SK-N-SH (cell line): ENCODE measurements at places on chromosomes 3 and 15.
A peak's percentile ranks its signal among the peaks of the same experiment; 100 is the strongest.

- peak; percentile 10 for DNase-seq
Observed at GRCh38 chr15:67307889-67308597, 53.5 kb downstream of the IQCH start.

DNA sequence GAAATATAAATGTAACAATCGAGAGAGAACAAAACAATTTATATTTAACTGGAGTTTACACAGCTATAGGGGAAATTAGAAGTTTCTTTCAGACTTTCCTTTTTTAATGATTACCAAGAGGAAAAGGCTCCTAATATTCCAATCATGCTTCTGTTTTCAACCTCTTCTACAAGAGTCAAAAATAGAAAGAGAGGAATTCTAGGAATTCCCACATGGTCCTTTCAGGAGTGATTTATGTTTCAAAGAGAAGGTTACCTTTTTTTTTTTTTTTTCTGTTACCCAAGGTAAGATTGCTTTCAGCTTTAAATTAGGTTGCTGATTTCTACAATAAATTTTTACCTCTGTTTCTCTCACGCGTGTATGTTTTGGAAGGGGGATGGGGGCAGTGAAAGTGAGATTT lies 355.3 kb upstream of the DCBLD2 start:
- DNase-seq: no peak

DNA sequence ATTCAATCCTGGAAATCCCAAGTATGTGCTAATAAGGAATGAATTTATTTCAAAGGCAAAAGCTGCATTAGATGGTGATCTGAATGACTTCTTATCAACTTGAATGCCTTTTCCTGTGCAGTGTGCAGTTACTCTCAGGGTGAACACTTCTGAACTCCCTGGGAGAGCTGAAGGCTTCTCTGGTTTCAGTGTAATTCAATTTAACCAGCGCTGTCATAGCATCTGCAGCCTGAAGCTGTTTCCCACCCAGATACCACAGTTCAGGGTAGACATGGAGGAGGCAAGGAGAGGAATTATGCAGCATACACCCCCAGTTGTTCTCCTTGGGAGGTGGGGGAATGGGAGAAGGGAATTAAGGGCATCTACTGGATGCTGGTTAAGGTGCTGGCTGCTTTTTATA lies 49.1 kb upstream of the PRR23C start:
- DNase-seq: no peak

DNA sequence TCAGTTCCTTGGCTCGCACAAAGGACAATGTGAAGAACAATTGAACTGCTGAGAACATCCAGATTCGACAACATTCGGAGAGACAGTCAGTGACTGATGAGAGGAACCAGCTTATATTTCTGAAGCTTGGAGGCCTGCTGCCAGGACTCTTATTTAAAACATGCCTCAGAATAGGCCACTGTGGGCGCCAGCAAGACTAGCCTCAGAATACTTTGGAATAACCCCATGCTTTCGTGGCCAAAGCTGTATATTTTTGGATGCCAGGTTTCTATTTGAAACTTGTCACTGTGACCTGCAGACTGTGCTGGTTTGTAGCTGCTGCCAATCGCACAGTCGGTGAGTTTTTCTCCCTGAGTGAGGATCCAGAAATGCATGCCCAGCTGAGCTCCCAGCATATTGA lies 129.9 kb upstream of the UBE3A start:
- DNase-seq: no peak

- DNase-seq: peak; percentile 58
Observed at GRCh38 chr3:194838236-194838635, 152.6 kb downstream of the FAM43A start.

DNA sequence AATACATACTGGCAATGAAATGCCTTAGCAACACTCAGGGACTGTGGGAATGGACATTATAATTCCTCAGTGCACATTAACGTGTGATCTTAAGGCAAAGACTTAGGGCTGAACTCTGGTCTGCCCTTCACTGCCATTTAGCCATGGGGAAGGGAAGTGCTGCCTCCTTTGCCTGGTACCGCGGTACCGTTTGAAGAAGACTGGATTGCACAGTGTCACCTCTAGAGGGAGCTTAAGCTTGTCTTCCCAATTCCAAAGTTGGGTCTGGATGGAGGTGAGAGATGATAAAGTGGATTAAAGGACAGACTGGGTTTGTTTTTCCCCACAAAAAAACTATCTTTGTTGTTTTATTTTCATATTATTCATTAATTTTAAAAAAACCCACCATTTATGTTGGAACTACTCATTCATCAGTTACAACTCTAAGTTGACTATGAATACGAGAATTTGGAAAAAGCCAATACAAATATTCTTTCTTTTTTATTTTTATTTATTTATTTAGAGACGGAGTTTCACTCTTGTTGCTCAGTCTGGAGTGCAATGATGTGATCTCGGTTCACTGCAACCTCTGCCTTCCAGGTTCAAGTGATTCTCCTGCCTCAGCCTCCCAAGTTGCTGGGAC lies 60.0 kb upstream of the SYN2 start:
- peak; percentile 27 for DNase-seq

GRCh38 chr15:75338661-75339240 lies 2.9 kb downstream of the COMMD4 start:
- no peak for DNase-seq

GRCh38 chr3:184011937-184012889 lies 5.5 kb downstream of the ABCC5 start:
- no peak for DNase-seq

- peak; percentile 36 for DNase-seq
Observed at GRCh38 chr3:35635407-35635806, 3.9 kb upstream of the ARPP21 start.

DNA sequence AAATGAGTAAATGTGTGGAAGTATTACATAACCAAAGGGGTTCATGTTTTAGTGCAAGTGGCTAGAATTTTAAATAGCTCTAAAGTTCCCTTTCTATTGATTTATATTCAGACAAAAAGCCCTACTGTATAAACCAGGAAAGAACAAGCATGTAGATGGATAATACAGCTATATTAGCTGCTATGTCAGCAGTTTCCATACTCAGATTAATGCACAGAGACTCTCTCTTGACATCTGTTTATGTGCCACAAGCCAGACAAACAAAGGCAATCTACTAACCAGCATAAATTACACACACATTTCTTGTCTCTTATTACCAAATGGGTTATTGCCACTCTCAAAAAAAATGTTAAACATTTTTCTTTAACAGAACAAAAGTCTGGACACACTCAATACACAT lies 760.1 kb upstream of the NECTIN3 start:
- no peak for DNase-seq

GRCh38 chr3:17360991-17361390 lies 381.4 kb downstream of the TBC1D5 start:
- DNase-seq: no peak

DNA sequence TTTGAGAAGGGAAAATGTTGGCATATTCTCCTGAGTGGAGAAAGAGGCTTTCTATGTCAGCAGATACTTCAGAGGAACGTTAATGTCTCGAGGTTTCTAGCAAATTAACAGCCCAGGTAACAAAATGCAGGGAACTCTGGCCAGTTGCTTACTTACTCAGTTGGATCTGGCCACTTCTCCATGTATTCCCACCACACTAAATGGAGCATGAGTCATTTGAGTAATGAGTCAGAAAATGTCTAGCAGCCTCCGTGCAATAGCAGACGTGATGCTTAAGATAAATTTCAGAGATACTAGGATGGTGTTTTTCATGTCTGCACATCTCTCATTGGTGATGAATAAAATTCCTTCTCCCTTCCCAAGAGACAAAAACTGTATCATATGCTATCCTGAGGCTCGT lies 671.5 kb downstream of the FHIT start:
- DNase-seq: peak; percentile 3

DNA sequence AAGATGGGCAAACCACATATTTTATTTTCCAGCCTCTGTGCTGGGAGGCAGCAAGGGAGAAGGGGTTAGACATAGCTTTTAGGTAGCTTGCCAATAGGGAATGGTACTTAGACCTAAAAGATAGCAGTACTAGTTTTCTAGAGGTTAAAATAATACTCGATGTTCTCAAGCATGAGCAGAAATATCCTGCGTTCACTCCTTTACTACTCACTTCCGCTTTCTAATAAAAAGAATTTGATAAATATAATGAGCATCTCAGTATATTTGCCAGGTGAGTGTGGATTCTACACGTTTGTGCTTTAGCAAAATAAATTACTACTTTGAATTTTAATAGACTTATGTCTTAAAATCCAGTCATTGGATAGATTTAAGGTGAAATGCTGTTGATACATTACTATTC lies 39.4 kb upstream of the CD47 start:
- DNase-seq: no peak

- DNase-seq: no peak
Observed at GRCh38 chr3:46675843-46676567, 17.5 kb downstream of the ALS2CL start.

GRCh38 chr15:67110958-67111864 lies 45.8 kb downstream of the SMAD3 start:
- DNase-seq: no peak

- DNase-seq: peak; percentile 78
Observed at GRCh38 chr15:73051391-73051806, 864 bp upstream of the NEO1 start.

- DNase-seq: no peak
Observed at GRCh38 chr3:118682921-118683320, 351.7 kb downstream of the IGSF11 start.

GRCh38 chr3:135444058-135444457 lies 521.5 kb upstream of the PPP2R3A start:
- DNase-seq: no peak

- no peak for DNase-seq
Observed at GRCh38 chr3:128483657-128484403, 9.2 kb downstream of the GATA2 start.

- no peak for DNase-seq
Observed at GRCh38 chr3:148953094-148953493, 38.2 kb upstream of the GYG1 start.

DNA sequence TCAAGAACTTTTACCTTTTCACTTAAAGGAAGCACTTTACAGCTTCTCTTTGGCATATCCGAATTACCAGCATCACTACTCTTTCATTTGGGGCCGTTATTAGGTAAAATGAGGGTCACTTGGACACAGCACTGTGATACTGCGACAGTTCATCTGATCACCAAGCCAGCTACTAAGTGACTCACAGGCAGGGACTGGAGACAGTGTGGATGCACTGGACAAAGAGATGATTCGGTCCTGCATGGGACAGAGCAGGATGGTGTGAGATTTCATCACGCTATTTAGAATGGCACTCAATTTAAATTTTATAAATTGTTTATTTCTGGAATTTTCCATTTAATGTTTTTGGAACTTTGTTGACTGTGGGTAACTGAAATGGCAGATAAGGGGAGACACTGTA lies 166.9 kb upstream of the IL12A start:
- no peak for DNase-seq

DNA sequence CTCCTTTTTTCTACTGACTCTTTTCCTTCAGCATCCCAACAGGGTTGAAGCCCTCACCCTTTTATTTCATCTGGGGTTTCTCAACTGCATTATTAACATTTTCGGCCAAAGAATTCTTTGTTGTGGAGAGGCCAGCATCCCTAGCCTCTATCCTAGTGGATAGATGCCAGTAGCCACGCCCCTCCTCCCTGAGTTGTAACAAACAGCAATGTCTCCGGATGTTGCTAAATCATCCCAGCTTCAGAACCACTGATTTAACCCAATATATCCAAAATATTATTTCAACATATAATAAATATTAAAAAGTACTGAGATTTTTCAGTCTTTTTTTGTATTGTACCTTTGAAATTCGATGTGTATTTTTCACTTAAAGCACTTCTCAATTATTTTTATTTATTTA lies 2.0 kb upstream of the RNF111 start:
- no peak for DNase-seq

GRCh38 chr15:48891232-48891765 lies 13.4 kb downstream of the EID1 start:
- no peak for DNase-seq

GRCh38 chr3:66394019-66394752 lies 106.6 kb downstream of the LRIG1 start:
- DNase-seq: no peak

- peak; percentile 35 for DNase-seq
Observed at GRCh38 chr3:136194409-136195257, 1.5 kb downstream of the MSL2 start.

GRCh38 chr15:37124331-37124730 lies 24.0 kb upstream of the MEIS2 start:
- no peak for DNase-seq

GRCh38 chr15:60835974-60836373 lies 357.0 kb upstream of the ICE2 start:
- no peak for DNase-seq

DNA sequence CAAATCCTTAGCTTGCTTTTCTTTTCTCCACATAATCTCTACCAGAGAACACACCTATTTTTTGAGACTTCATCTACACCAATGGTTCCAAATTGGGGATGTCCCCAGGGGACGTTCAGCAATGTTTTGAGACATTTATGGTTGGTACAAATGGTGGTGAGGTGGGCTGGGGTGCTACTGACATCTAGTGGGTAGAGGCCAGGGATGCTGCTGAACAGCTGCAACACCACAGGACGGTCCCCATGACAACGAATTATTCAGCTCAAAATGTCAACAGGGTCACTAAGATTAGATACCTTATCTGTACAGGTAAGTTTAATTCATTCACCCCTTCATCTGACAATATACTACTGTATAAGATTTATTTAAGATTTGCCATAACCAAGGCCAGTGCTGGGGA lies 14.4 kb downstream of the GK5 start:
- peak; percentile 29 for DNase-seq

DNA sequence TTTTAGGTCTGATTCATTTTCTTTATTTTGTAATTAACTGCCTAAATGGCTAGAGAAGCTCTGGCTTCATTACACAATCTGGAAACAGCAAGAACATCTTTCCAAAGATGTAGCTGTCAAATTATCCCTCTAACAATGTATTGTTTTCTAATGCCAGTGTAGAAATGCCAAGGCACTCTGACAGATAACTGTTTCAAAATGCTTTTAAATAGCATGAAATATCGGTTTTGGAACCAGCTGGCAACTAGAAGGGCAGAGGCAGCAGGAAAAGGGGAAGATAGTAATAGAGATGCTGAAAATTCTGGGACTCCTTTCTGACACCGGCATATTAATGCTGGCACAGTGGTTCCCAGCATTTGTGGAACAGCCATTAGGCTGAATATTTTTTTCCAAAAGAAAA lies 26.1 kb downstream of the MORC1 start:
- DNase-seq: no peak

DNA sequence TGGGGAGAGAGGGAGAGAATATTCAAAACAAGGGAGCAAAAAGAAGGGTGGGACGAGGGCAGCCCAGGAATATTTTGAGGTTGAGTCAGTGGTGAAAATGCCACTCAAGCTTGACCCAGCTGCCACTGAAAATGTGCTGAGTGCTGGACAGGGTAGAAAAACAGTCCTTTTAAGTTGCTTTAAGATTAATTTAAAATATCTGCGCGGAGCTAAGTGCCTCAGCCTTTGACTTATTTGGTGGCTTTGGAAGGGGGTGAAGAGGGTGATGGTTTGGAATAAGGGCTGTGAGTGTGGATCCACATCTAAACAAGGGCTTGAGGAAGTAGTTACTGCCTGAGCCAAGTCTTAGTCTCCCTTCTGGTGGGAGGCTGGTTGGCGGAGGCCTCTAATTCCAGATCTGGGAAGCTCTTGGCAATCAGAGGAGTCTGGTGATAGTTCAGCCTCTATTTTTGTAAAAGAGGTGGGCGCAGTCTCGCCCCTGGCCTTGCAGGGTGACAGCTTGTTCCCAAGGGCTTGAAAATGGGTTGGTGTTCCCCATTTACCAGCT lies 280.8 kb upstream of the ROPN1 start:
- no peak for DNase-seq
